ENCODE measurements at places on chromosomes 4 and X. TPM values are rescaled to one million over a fixed set of nuclear protein-coding genes. Genes with fewer than 3 reads are reported as not detected.

DNA sequence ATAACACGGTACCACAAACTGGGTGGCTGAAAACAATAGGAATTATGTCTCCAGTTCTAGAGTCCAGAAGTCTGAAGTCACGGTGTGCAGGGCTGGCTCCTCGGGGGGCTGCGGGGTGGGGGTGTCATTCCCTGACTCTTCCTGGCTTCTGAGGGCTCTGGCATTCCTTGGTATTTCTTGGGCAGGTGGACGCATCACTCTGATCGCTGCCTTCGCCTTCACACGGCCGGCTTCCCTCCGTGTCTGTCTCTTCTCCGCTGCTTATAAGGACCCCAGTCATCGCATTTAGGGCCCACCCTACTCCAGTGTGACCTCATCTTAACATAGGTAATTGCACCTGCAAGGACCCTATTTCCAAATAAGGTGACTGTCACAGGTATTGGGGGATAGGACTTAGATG, 134.6 kb downstream of the CPZ start:
- peaks cover 19% of the 10 kb centered on the region for H3K4me1 ChIP-seq
- no peaks in the 10 kb centered on the region for H3K27me3 ChIP-seq
- H3K36me3 ChIP-seq, result no peaks in the 10 kb centered on the region
- DNase-seq, result no peak
- H3K27ac ChIP-seq, result no peak overlapping the region

DNA sequence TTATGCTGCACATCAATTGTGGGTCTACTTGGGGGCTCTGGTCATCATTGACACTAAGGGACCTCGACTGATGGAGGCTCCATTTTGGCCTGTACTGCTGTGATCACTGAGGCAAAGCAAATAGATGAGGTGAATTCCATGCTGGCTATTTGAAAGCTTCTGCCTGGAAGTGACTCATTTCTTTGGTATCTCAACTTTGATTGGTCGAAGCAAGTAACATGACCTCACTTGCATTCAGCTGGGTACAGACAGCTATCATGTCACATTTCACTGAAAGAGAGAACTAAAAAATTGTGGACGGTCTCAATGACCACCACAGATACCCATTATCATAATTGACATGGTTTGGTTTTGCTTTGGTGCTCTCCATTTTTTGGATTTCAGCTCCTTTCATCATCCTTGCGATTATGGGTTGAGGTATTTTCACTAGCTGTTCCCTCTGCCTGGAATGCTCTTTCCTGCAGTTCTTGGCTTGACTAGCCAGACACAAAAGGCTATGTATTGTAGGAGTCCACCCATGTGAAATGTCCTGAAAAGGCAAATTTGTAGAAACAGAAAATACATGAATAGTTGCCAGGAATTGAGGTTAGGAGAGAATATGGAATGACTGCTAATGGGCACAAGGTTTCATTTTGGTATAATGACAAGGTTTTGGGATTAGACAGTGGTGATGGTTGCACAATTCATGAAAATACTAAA, 369.2 kb upstream of the LCORL start:
- no peaks in the 10 kb centered on the region for H3K4me1 ChIP-seq
- no peaks in the 10 kb centered on the region for H3K27me3 ChIP-seq
- H3K27ac ChIP-seq, result no peak overlapping the region
- H3K4me3 ChIP-seq, result no peak overlapping the region
- DNase-seq, result no peak
- H3K36me3 ChIP-seq, result no peaks in the 10 kb centered on the region

DNA sequence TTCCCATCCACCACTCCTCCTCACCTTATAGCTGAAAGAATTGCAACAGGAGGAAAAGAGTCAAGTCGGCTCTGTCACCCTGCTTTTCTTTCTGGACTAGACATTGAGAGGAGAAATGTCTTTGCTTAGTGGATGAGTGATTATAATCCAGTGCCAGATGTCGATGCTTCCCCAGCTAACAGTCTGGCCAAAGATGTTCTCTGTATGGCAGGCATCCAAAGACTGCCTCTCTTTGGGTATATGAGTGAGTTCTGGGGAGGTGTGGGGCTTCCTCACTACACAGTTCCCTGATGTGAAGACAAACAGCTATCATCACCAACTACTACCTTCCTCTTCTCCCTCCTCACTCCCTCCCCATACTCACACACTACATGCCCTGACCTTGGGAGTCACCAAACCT, 90.9 kb downstream of the COMMD8 start:
- H3K27me3 ChIP-seq, result no peaks in the 10 kb centered on the region
- peak; percentile 21 for DNase-seq
- no peaks in the 10 kb centered on the region for H3K4me1 ChIP-seq

DNA sequence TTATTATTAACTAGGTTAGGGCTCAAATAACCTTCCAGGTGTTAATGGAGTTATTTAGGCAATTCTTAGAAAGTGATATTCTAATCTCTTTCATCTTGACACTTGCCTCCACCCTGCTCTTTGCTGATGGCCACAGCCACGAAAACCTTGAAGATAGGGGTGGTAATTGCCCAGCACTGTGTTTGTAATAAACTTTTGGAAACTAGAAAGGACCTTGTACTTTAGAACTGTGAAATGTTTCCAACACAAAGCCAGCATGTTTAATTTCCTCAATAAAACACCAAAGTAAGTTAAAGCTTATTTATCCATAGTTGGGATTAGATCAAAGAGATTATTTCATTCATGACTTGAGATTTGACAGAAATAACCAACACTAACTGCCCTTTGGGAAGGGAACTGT, 78.3 kb downstream of the MAOA start:
- no peaks in the 10 kb centered on the region for H3K27me3 ChIP-seq
- H3K36me3 ChIP-seq, result no peaks in the 10 kb centered on the region
- H3K4me3 ChIP-seq, result no peak overlapping the region
- no peak overlapping the region for H3K27ac ChIP-seq
- H3K4me1 ChIP-seq, result no peaks in the 10 kb centered on the region

DNA sequence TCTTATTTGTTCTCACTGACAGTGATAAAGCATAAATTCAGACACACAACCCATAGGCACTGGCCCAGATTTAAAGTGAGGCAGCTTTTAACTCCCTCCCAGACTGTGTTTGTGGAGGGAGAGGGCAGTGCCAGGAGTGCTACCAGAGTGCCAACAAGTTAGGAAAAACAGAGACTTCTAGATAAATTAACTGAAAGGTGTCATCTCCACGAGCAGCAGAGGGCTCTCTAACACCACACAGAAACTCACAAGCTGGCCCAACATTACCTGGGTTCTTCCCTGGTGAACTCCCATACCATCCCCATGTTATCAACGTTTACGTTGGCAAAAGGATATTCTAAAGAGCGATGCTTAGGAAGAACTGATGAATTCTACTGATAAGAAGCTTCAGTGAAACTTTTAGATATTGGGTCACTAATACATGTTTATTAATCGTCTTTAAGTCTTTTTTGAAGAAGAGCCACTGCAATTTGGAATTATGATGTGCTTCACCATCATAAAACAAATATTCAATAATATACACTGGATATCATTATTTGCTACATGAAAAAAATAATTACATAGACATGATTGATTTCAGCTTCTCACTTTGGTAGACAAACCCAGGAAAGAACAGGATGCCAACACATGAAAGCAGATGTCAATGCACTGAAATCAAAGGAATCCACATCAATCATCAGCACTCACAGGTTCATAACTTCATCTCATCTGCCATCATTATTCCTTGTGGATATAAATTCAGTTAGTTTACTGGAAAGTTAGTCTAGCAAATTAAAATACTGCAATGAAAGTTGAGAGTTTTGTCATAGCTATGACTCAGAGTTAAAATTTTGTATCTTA, 121.2 kb upstream of the NAP1L5 start:
- peak overlapping the region; percentile 47 for H3K27ac ChIP-seq
- H3K27me3 ChIP-seq, result no peaks in the 10 kb centered on the region
- H3K36me3 ChIP-seq, result no peaks in the 10 kb centered on the region

- no peaks in the 10 kb centered on the region for H3K36me3 ChIP-seq
- DNase-seq, result peak; percentile 16
- no peaks in the 10 kb centered on the region for H3K4me1 ChIP-seq
- no peak overlapping the region for H3K4me3 ChIP-seq
- no peaks in the 10 kb centered on the region for H3K27me3 ChIP-seq
Measured at GRCh38 chr4:130359542-130359941, 1263.6 kb downstream of the C4orf33 start.

DGAT2L6 gene
- not detected for polyA plus RNA-seq

- DNase-seq, result no peak
- no peaks in the 10 kb centered on the region for H3K4me1 ChIP-seq
- H3K27me3 ChIP-seq, result no peaks in the 10 kb centered on the region
- no peak overlapping the region for H3K27ac ChIP-seq
- no peaks in the 10 kb centered on the region for H3K36me3 ChIP-seq
Measured at GRCh38 chrX:134636851-134637250, 21.4 kb downstream of the PLAC1 start.

GRCh38 chr4:8727546-8728510, 135.3 kb downstream of the CPZ start:
- no peaks in the 10 kb centered on the region for H3K27me3 ChIP-seq
- H3K27ac ChIP-seq, result no peak overlapping the region
- peak; percentile 12 for DNase-seq
- no peaks in the 10 kb centered on the region for H3K36me3 ChIP-seq
- no peak overlapping the region for H3K4me3 ChIP-seq
- no peaks in the 10 kb centered on the region for H3K4me1 ChIP-seq

DNA sequence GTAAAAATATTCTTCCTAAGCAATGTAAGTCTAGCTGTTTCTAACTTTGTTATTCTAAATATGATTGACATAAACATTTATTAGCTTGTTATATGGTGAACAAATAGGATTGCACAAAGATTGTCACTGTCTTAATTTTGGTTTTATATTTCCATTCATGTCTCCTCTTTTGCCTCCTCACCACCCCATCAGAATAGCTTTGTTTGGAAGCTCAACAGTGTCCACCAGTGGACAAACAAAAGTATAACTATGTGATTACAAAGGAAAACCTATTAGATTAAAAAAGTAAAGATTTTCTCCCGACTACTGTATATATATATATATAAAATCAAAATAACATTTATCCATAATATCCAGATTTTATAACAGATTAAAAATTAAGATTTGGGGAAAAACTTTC, 468.2 kb downstream of the ZIC3 start:
- no peaks in the 10 kb centered on the region for H3K4me1 ChIP-seq
- no peak overlapping the region for H3K4me3 ChIP-seq
- H3K27me3 ChIP-seq, result no peaks in the 10 kb centered on the region
- no peaks in the 10 kb centered on the region for H3K36me3 ChIP-seq

MAGEC1 gene
- 22.2 TPM for polyA plus RNA-seq

DNA sequence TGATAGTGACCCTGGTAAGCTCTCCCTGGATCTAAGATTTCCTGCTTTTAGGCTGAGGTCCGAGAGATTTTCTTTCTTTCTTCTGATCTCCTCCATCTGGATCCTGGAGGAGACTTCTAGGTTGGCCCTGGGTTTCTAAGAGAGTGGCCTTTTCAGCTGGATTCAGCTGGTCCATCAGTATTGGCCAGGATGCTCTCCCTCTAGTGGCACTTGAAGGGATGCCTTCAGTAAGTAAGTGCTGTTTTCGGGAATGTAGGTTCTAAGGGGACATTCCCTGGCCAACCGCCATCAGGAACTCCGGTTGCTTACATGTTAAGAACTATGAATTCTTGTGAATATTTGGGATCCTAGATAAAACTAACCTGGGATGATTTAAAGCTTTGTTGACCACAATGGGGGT, 56.9 kb downstream of the SERTM2 start:
- DNase-seq, result peak; percentile 17
- no peak overlapping the region for H3K4me3 ChIP-seq
- no peaks in the 10 kb centered on the region for H3K4me1 ChIP-seq
- H3K36me3 ChIP-seq, result no peaks in the 10 kb centered on the region

GRCh38 chrX:19904778-19905367, 17.5 kb upstream of the SH3KBP1 start:
- peaks cover 8% of the 10 kb centered on the region for H3K27me3 ChIP-seq
- no peak overlapping the region for H3K4me3 ChIP-seq
- H3K36me3 ChIP-seq, result no peaks in the 10 kb centered on the region
- H3K4me1 ChIP-seq, result no peaks in the 10 kb centered on the region
- peak; percentile 59 for DNase-seq

PRKG2 gene
- not detected for polyA plus RNA-seq

ASB12 gene
- not detected for polyA plus RNA-seq

- no peaks in the 10 kb centered on the region for H3K27me3 ChIP-seq
- no peak overlapping the region for H3K27ac ChIP-seq
- DNase-seq, result no peak
Measured at GRCh38 chr4:119068529-119068962, 67.1 kb upstream of the MYOZ2 start.

GRCh38 chrX:16770970-16771482, 15.2 kb upstream of the TXLNG start:
- no peak for DNase-seq
- H3K27me3 ChIP-seq, result no peaks in the 10 kb centered on the region
- H3K4me3 ChIP-seq, result no peak overlapping the region
- no peaks in the 10 kb centered on the region for H3K4me1 ChIP-seq

NSUN7 gene
- 0.28 TPM for polyA plus RNA-seq

NWD2 gene
- polyA plus RNA-seq, result not detected

GRCh38 chrX:78327370-78328086, at the start of gene CYSLTR1:
TSS of gene CYSLTR1 (minus strand) at chrX:78327611. CDS start at chrX:78273746, 53,865 bp downstream.
- no peaks in the 10 kb centered on the region for H3K4me1 ChIP-seq
- H3K27me3 ChIP-seq, result no peaks in the 10 kb centered on the region
- no peak within 1 kb of the TSS for H3K4me3 ChIP-seq
- no peak within 1 kb of the TSS for H3K27ac ChIP-seq
- DNase-seq, result no peak

GRCh38 chrX:13275031-13275430, 44.8 kb downstream of the ATXN3L start:
- H3K4me1 ChIP-seq, result no peaks in the 10 kb centered on the region
- H3K27ac ChIP-seq, result no peak overlapping the region
- no peak overlapping the region for H3K4me3 ChIP-seq

ARAP2 gene
- not detected for polyA plus RNA-seq

DNA sequence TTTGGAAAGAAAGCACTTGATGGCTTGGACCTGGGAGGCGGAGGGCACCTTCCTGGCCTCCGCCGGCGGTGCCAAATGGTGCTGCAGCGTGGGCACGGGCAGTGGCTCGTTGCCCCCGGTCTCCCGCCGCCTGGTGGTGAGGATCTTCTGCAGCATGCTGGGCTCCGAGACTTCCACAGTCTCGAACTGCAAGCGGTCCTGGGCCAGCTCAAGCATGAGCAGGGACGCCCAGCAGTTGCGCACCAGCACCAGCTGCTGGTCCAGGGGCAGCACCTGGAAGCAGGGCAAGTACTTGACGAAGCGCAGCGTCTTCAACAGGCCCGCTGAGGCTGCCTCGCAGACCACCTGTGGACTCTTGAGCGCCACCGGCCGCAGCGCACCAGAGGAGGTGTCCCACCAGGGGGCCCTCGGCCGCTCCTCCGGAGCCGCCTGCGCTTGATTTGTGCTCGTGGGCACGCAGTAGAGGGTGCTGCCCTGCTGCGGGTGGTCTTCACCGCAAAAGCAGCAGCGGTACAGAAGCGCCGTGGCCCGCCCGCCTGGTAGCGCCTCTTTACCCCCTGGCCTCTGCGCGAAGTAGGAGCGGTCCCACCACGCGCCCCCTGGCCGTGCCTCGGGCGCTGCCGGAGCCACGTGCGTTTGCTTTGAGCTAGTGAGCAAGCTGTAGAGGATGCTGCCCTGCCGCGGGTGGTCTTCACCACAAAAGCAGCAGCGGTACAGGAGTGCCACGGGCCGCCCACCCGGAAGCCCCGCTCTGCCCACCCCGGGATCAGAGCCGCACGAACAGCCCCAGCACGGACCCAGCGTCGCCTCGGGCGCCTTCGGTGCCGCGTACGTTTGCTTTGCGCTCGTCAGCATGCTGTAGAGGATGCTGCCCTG, 689 bp downstream of the NR0B1 start:
- H3K36me3 ChIP-seq, result no peaks in the 10 kb centered on the region
- peak overlapping the region; percentile 46 for H3K4me3 ChIP-seq
- no peak overlapping the region for H3K27ac ChIP-seq
- DNase-seq, result peak; percentile 26
- H3K4me1 ChIP-seq, result no peaks in the 10 kb centered on the region

Data from SK-N-SH (cell line).